PC-9 (cell line): ENCODE measurements at places on chromosomes 3 and 15.

GRCh38 chr3:127954640-127955039 is 39.6 kb downstream of the KBTBD12 start:
- no peak for DNase-seq

GRCh38 chr3:177817751-177818150 is 620.5 kb upstream of the TBL1XR1 start:
- no peak for DNase-seq

- no peak for DNase-seq
Observed at GRCh38 chr15:63048776-63049665, 6.5 kb downstream of the TPM1 start.

DNA sequence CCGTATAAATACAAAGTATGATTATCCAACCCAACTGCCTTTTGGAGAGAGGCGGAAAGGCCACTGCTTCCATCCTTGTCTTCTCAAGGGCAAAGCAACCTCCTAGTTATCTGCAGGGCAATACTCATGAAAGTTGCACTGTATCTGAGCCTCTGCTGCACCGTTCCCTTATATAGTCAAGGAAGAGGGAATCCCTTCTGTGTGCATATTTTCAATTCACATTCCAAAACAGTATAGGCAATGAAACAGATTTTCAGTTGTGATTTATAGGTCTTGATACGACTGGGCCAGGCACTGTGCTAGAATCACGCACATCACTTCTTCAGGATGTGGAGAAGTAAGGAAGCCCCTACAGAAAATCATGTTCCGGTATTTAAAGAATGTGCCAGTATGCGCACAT is 455.7 kb downstream of the FOXP1 start:
- no peak for DNase-seq

GRCh38 chr3:122979211-122979610 is 48.4 kb downstream of the SEMA5B start:
- DNase-seq = no peak

GRCh38 chr3:155412904-155413303 is 119.4 kb upstream of the STRIT1 start:
- DNase-seq = no peak

DNA sequence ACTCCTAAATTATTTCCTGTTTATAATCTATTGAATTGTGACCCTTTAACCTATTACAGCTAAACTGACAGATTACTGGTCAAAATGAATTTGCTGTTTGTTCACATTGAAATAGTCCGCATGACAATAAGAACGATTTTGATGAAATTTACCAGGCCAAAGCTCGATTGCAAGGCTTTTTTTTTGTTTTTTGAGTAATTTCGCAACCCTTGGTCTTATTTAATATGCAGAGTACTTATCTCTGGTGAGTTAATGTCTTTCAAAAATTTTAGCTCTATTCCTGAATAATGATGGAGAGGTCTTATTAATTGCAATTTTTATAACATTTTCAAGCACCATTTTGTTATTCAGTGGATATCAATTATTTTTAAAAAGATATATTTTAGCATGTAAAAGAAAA is 362.4 kb downstream of the OTOL1 start:
- no peak for DNase-seq

DNA sequence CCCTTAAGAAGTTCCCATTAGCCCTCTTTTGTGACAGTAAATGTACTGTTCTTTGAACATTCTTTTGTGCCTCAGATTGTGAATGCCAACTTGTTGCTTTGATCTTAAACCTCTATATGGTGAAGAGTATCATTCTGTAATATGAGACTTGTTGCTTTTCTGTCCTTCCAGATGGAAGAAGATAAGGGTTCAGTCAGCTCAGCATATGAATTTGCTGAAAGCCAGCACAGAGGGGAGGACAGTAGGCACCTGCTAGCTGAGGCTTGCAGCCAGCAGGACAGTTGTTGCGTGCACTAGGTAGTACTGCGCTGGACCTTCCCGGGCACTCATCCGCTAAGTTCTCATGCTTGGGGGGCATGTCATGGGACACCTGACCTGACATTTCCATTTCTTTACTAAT is 74.7 kb downstream of the DCUN1D1 start:
- no peak for DNase-seq
